ENCODE measurements at places on chromosomes 12 and 14. TPM values are rescaled to one million over a fixed set of nuclear protein-coding genes. Genes with fewer than 3 reads are reported as not detected.

The ATXN3 gene
- total RNA-seq = 20.5 TPM

DNA sequence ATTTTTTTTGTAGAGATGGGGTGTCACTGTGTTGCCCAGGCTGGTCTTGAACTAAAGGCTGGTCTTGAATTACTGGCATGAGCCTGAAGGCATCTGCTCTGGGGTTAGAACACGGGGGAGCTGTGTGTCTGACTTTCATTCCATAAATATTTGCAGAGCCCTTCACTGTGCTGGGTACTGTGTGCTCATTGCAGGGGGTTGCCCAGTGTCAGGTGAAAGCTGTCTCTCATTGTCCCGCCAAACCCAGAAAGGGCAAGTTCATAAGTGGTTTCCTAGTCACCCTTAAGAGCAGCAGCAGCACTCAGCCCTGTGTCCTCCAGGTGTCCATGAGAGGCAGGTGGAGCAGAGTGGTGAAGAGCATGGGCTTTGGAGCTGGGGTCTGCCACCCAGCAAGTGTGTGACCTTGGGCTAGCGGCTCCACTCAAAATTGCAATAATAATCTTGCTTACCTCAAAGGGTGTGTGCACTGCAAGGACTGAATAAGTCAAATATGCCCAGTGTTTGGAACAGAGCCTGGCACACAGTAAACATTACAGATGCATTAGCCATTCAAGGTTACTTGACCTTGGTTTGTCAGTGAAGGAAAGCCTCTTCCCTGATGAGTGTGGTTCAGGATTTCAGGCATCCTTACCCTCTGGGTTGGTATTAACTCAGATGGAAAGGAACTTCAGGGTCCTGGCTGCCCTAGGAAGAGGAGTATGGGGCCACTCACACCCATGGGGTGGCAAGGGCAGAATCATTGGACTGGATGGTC, 4.4 kb upstream of the SMIM41 start:
- no peak overlapping the region for H3K4me3 ChIP-seq
- H3K27ac ChIP-seq = no peak overlapping the region
- H3K27me3 ChIP-seq = no peaks in the 10 kb centered on the region
- DNase-seq = no peak
- H3K4me1 ChIP-seq = peaks cover 26% of the 10 kb centered on the region

DNA sequence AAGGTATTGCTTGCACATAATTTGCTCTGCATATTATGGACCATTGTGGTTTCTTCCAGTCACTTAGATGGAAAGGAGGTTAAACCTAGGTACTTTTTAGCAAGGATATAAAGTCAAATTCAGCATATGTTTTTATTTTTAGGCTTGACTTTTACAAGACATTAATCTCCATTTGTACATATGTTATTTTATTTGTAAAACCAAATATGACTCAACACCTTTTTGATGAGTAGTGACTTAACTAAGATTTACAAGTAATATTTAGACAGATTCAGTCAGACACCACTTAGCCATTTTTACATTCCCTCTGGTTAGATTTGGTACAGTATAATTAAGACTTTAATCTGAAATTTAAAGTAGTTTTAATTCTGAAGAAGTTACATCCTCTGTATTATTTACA, 55.0 kb downstream of the BHLHE41 start:
- no peaks in the 10 kb centered on the region for H3K36me3 ChIP-seq
- H3K27ac ChIP-seq = no peak overlapping the region
- H3K4me1 ChIP-seq = no peaks in the 10 kb centered on the region
- DNase-seq = no peak
- no peaks in the 10 kb centered on the region for H3K27me3 ChIP-seq
- H3K4me3 ChIP-seq = no peak overlapping the region

The KCNA1 gene
- total RNA-seq = not detected

- peak overlapping the region; percentile 92 for H3K4me3 ChIP-seq
- peak overlapping the region; percentile 52 for H3K27ac ChIP-seq
- DNase-seq = no peak
These were observed 916 bp upstream of the CHPT1 start for GRCh38 chr12:101696251-101697196.

The IL31 gene
- total RNA-seq = not detected
